Psoas muscle (tissue), 8 donors: ENCODE measurements at places on chromosomes 2 and 18. TPM values are rescaled to one million over a fixed set of nuclear protein-coding genes. Genes with fewer than 3 reads are reported as not detected.

DNA sequence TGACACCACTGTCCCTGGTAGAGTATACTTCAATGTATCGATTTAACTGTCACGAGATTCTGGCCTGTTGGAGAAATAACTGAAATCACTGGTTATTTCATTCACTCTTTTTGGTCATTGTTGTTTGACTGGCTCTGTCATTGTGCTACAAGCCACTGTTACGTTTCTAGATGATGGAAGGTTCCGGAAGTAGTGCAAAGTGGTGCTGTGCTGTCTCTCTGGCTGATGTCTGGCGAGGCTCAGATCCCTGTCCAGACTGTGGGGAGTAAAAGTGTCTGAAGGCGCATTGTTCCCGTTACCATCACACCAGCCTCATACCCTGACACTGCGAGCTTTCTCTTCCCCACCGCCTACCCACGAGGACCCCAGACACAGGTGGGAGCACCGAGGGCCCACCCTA is 11.7 kb downstream of the CNDP1 start:
- DNase-seq: no peak

DNA sequence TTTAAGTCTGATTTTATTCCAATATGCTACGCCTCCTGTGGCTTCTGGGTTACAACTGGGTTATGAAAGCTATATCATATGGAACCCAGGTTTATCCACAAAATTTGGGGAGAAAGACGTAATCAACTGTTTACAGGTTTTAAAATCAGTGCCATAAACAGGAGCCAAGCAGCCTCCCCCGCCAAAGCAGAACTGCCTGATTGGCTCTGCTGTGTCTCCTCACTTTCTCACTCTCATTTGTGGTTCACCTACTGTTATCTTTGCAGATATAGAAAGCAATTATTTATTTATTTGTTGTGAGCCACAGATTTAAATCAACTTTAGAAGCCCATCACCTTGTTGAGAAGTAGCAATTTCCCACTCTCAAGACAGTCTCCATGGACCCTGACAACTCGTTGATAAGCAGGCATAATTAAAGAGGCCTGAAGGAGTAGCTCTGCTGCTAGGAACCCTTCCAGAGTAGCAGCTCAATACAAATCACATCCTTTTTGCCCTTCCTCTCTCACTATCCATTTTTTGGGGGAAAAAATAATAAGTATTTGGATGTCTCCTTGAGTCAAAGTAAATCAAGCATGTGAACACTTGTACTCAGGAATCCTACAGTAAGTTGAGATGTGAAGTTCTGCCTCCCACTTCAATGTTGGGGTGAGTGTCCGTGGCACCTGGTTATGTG is 191.0 kb upstream of the CCDC150 start:
- no peak for DNase-seq

GRCh38 chr2:218953366-218953954 is 6.0 kb upstream of the CDK5R2 start:
- no peak for DNase-seq

Gene SEPTIN10
- 32.6 TPM for polyA plus RNA-seq

DNA sequence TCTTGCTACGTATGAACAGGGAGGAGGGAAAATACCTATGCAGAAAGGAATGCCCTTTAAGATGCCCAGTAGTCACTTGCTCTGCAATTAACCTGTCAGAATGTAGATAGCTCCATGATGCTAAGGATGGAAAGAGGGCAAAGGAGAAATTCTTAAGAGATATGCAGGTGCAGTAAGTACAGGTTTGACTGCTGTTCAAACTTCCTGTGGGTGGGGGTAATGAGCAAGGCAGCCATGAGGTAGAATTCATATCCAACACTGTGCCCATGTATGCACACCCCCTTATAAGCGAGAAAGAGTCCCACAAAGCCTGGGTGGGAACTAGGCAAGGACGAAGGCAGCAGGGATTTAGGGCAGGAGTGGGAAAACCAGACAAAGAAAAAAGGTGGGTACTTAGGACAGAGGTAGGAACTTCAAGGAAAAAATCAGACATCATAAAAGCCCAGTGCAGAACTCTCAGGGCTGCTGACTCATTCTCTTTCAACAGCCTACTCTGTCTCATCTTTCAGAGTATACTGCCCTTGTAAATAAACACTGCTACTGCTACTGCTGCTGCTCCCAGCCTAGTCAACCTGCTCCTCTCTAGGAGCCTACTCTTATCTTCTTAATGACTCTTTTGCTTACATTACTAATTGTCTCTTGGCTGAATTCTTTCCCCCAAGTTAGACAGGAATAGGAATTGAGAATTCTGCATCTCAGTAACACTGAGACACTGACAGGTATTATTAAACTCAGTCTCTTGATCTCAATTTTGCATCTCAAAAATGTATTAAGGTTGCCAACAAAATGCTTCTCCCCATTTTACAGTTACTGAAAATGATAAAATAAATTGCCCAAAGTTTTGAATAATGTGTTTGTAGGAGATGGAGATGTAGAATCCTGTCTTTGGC is 189.0 kb downstream of the PTH2R start:
- DNase-seq: no peak

Gene TCF23
- 0.06 TPM for polyA plus RNA-seq

DNA sequence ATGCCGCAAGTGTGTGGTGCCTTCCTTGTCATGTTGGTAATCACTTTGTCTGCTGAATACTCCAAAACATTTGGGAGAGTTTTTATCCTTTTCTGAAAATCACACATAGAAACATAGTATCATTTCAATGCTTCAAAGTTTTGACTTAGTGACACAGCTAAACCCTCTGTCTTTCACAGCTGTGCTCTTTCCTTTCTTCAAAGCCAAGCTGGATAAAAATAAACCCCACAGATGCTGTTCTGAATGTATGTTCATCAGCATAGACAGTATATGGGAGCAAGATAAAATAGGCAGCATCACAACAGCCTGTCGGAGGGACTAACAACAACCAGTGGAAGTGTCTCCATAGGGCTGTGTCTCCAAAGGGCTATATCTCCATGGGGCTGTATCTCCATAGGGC is 331.3 kb upstream of the DCC start:
- DNase-seq: no peak
